ENCODE measurements at places on chromosomes 11 and 22. TPM values are rescaled to one million over a fixed set of nuclear protein-coding genes. Genes with fewer than 3 reads are reported as not detected.

The BATF2 gene
- 0.20 TPM for total RNA-seq

The HSCB gene
- 8.5 TPM for total RNA-seq

The CCDC87 gene
- 0.10 TPM for total RNA-seq

The PNPLA5 gene
- 2.3 TPM for total RNA-seq

The BTBD18 gene
- total RNA-seq: not detected

The SEC14L6 gene
- 18.4 TPM for total RNA-seq

The GNAZ gene
- total RNA-seq: 1.8 TPM

All from skin of body (tissue), 3 donors.